ENCODE measurements at places on chromosomes 6 and 20.

DNA sequence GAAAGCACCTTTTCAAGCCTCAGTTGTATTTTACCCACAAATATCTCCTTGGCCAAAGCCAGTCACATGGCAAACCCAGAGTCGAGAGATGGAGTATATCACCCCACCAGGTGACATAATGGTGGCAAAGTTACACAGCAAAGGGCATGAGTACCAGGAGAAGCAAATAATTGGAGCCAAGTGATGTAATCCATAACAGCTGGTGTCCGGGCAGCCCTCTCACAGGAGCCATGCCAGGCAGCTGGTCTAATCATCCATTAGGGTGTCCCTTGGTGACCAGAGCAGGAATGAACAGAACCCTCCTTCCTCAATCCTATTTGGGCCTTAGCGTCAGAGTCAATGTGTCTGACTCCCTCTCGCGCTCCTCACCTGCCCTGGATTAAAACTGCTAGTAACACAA is 272.1 kb downstream of the LRFN2 start:
- DNase-seq = no peak

GRCh38 chr20:49446808-49447207 is 35.7 kb downstream of the KCNB1 start:
- DNase-seq = no peak

DNA sequence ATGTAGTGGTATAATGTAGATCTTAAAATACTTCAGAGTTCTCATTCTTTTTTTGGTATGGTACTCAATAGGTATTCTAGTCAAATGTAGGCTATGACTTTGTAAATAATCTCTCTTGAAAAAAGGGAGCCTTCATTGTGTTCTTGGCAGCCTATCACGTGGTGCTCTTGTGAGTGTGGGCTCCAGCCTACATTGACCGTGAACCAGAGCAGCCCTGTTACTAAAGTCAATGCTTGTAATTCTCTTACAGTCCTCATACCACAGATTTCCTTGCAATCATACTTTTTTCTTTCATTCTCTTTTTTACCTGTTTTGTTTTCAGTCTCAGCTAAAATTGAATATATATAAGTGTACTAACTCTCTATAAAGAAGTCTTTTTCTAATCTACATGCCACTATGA is 31.1 kb downstream of the ARID1B start:
- no peak for DNase-seq

DNA sequence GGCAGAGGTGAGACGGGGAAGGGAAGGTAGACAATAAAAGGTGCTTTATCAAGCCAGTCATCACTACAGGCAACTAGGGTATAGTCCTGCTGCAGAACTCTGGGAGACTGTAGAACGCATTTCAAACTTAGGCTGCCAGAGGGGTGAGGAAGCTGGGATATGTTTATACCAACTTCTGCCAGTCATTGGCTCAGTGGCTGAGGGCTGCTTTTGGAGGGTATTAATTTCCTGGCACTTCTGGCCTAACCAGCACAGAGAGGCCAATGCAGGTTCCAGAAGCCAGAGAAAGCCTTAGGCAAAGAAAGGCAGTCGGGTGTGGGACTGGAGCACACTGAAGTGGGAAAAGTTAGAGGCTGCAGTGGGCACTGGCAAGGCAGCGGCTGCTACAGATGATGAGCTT is 3.9 kb upstream of the CPNE5 start:
- no peak for DNase-seq

DNA sequence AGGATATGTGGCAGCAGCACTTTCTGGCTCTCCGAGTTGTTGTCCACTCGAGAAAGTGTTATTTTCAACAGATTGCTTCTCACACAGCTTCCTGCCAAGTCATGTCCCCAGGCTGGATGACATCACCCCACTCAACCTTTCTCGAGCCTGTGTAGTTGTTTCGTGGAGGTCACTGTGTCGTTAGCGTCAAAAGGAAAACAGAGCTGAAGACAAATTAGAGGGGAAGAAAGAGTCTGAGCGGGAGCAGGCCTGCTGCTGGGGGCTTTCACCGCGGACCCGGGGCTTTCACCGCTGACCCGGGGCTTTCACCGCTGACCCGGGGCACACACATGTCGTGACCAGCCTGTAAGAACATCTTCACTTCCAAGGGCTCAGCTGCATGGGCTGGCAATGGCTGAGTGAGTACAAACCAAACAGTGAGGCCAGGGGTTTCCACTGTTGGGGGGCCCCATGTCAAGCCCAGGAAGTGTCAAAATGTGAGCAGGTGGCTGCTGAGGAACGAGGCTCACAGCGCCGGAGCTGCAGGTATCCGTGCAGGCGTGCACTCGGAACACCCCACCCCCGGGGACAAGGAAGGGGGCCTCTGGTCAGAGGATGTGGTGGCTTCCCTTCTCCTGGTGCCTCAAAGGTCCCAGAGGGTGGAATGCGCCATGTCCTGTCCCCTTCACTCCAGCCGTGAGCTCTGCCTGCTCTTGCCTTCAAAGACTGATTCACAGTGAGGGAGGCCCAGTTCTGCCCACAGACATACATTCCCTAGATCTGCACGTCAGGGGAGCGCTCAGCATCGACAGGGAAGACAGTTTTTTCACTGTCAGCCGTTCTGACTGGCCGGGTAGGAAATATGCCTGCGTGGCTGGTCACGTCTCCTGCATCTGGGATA is 365.9 kb downstream of the TAF4 start:
- no peak for DNase-seq

GRCh38 chr6:95228636-95229035 is 348.7 kb upstream of the MANEA start:
- DNase-seq = no peak

DNA sequence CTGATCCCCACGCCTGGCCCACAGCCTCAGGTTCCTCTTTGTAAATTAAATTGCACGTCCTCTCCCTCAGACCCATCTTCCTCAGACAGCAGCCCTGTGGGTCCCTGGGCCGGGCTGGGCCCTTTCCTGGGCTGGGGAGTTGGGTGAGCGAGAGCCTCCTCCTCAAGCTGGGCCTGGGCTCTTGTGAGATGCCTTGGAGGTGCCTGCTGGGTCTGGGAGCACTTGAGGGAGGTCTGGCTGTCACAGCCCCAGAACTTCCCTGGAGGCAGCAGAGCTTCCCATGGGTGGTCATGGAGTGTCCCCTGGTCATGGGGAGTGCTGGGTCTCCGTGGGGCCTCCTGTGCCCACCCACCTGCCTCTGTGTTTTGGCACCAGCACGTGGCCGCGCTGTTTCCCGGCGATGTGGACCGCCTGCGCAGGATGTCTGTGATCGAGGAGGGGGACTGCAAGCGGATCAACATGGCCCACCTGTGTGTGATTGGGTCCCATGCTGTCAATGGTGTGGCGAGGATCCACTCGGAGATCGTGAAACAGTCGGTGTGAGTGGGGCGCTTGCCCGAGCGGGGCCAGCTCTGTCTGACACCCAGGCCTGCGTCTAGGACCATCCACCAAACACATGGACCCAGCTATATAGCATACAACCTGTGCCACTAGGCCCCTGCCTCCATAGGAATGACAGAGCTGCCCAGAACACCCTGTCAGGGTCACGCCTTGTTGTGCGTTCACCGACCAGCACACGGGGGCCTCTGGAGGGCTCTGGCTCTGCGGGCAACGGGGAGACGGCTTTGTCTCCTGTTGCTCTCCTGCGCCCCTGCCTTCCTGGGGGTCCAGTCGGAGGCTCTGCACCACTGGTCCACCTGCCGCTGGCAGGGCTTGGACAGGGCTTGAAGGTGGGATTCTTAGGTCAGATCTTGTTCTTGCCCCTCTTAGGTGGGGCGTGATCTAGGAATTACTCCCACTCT is 33.0 kb downstream of the PYGB start:
- DNase-seq = no peak

DNA sequence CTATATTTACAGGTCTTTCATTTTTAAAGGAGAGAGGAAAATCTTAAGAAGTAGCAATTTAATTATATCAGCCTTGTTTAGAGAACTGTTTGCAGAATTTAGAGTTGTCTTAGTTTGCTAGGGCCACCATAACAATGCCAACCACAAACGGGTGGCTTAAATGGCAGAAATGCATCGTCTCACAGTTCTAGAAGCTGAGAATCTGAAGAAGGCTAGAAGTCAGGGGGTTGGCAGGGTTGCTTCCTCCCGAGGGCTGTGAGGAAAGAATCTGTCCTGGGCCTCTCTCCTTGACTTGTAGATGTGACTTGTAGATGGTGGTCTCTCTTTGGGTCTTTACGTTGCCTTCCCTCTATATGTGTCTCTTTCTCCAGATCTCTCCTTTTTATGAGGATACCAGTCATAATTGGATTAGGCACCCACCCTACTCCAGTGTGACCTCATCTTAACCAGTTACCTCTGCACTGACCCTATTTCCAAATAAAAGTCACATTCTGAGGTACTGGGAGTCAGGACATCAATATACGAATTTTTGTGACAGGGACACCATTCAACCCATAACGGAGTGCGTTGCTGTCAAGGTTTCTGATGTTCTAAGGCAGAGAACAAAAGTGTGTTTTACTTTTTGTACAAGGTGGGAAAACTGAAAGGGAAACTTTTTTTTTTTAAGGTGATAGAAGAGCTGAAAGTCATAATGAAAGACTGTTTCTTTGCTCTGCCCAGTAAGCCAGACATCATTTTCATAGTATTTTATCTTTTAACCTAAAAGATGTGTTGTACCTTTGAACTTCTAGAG is 84.4 kb downstream of the SAMD3 start:
- no peak for DNase-seq

- DNase-seq = peak; percentile 3
Measured at GRCh38 chr6:12060780-12061609, 48.9 kb downstream of the HIVEP1 start.

DNA sequence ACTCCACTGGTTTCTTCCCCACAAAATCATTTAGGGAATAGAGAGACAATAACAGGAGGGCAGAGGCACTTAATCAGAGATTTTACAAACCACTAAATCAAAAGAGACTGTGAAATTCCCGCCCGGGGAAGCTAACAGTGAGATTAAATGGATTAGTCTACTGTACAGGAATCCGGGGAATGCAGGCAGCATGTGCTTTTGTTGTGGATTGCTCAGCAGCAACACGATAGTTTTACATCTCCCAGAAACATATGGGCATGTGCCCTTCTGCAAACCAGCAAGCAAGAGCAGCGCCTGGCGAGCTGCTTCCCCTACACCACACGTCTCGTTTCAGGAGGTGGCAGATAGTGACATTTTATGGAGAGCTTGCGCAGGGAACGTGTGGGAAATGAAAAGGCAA is 382.3 kb downstream of the CD83 start:
- DNase-seq = peak; percentile 9

DNA sequence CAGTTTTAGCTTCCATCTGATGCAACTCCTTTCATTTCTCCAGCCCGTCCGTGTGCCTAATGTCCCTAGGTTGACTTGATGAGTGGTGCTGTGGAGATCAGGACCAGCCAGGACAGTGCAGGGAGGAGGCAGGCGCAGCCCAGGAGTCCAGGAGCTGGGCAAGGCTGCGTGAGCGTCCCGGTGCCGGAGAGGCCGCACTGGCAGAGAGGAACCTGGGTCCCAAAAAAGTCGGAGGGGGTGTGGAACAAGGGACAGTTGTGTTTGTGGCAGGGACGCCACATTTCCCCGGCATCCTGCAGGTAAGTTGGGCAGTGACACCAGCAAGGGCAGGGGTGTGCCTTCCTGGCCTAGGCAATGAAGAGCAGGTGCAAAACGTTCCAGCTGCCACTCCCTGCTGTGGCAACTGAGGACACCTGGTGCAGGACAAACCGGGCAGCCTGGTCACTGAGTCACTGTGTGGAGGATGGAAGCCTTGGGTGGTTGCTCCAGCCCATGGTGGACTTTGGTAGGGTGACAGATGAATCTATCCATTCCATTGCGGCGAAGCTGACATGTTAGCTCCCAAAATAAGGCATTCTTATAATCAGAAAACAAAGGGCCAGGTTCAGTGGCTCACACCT is 53.2 kb downstream of the RAMACL start:
- DNase-seq = no peak

GRCh38 chr6:69994251-69994650 is 127.9 kb downstream of the COL19A1 start:
- DNase-seq = no peak

DNA sequence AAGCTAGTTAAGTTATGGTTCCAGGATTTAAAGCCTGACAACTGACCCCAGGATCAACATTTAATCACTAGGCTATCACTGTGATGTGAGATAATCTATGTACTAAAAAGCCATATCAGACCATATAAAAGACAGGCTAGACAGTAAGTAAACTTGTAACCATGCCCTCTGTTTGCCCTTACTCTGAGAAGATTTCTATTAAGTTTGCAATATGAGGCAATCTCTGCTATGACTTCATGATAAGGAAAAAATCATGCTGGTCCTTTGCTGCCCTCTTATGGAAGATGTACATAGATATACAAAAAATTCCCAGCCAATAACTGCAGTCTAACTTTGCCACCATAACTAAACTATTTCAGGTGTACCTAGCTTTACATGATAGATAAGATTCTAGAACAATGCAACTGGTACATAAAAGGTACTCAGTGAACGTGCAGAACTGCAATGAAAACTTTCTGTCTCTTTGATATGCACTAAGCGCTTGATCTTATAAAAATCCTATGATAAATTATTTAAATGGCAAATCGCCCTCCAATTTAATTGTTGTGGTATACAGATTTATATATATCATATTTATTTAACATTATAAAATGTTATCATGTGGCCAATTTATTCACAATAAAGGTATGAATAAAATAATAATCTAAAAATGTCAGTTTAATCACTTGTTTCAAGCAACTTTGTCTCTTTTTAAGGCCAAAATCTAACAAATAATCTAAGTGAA is 70.5 kb downstream of the FAM217A start:
- DNase-seq = peak; percentile 83

- no peak for DNase-seq
Measured at GRCh38 chr6:158506601-158507000, 53.3 kb upstream of the TMEM181 start.

DNA sequence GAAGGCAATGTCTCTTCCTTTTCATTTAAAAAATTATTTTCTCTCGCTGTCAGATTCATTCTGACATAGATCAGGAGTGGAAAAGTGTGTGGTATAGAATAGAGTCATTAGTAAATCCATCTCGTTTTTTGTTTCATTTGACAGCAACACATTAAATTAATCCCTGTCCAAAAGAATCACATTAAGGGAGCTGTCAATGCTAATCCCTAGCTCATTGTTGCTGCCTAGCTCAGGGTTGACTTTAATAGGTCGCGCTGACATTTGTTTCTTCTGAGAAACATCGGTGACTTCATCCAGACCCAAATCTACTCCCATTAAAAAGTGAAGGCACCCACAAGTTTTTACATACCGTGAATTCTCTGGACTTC is 25.4 kb upstream of the MAP3K7 start:
- DNase-seq = no peak

DNA sequence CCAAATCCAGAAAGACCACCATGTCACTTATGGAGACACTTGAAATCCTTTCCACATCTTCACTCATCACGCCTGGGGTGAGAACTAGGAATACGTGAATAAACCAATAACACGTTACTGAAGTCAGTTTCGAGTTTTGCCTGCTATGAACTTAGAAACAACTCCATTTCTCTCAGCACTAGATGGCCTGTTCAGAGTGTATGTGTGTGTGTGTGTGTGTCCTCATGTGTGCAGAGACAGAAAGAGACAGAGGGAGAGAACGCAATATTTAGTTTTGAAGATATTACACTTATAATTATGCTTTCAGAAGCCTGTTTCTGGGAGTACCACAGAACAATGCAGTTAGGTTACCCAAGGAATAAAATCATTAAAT is 81.2 kb upstream of the CCN6 start:
- DNase-seq = no peak

GRCh38 chr6:7727946-7728854 is 2.3 kb downstream of the BMP6 start:
- no peak for DNase-seq

GRCh38 chr6:44071670-44072451 is 55.4 kb downstream of the MRPL14 start:
- no peak for DNase-seq
